Activated CD8-positive, alpha-beta memory T cell treated with anti-CD3 and anti-CD28 coated beads for 1 hour (primary cell): ENCODE measurements at places on chromosomes 5 and 9.

- no peak for DNase-seq
These were observed 194.1 kb downstream of the RANBP17 start for GRCh38 chr5:171055875-171056454.

DNA sequence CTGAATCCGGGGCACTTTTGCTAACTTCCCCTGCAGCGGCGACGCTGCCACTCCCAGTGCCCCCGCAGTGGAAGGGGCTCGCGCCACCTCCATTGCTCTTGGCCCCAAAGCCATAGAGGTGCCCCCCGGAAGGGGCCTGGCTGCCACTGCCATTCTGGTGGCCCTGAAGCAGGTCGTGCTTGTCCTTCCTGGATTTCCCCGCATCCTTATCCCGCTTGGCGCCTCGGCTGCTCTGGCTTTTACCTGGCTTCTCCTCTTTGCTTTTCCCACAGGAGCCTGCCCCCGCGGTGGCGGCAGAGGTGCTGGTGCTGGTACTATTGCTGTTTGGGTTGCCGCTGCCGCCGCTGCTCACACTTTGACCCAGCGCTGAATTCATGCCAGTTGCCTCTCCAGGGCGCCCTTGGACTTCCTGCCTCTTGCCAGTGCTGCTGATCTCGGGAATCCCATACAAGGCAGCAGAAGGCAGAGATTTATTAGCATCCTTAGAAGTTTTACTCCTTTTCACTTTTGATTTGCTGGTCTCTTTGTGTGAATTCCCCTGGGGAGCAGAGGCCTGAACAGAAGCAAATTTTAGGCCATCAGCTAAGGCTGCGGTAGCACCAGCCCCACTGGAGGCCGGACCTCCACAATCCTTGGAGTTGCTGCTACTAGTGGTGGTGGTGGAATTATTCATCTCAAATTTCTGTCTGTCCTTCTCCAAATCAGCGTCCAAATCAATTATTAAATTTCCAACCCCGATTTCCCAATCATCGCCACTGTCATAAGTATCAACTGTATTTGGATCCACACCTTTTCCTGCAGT is 2.1 kb downstream of the ZNF608 start:
- DNase-seq, result no peak

- no peak for DNase-seq
These were observed 84.2 kb downstream of the MUSK start for GRCh38 chr9:110752766-110753165.

DNA sequence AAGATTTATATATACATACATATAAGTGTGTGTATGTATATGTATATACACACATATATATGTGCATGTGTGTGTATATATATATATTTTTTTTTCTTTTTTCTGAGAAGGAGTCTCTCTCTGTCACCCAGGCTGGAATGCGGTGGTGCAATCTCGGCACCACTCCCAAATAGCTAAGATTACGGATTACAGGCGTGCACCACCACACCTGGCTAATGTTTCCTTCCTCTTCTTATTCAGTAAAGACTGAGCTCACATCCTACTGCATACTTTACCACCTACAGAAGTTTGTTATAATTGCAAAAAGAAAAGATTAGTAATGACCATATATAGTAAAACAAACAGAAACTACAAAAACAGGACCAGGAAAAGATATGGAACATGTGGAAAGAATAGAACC is 23.1 kb upstream of the ZNF354B start:
- no peak for DNase-seq

DNA sequence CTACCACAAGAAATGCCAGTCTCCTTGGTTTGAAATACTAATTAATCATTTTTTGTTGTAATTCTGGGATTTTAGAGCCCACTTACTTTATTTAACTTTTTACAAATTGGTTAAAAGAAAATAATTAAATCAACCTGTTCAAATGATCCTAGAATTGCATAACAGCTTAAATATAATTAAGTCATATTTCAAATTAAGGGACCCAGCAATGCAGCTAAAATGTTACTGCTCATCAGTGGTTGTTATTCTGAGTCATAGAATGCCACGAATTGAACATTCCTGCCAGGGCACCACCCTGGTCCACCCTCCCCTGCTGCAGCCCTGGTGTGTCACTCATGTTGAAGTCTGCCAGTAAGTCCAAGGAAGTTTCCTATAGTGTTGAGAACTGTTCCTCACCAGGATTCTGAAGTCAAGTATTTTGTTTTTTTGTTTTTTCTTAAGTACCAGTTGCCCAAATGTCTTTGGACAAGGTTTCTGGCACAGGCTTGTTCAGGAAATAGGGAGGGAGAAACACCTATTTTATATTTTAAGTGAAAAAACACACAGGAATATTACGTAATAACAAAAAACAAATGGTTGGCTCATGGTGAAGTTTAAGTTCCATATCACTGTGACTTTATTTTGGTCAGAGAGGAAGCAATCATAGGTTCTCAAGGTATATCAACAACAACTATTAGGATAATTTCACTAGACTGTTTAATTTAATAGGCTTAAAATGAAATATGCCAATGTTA is 4.3 kb upstream of the ITGA1 start:
- DNase-seq, result no peak

GRCh38 chr5:53943938-53944337 is 366.4 kb downstream of the ARL15 start:
- DNase-seq, result no peak
